ENCODE measurements at places on chromosomes 2 and 18. TPM values are rescaled to one million over a fixed set of nuclear protein-coding genes. Genes with fewer than 3 reads are reported as not detected.

GRCh38 chr2:180040146-180040925, 33.2 kb upstream of the CWC22 start:
- no peak for DNase-seq

GRCh38 chr18:2881088-2881839, 34.5 kb downstream of the EMILIN2 start:
- DNase-seq, result no peak

DNA sequence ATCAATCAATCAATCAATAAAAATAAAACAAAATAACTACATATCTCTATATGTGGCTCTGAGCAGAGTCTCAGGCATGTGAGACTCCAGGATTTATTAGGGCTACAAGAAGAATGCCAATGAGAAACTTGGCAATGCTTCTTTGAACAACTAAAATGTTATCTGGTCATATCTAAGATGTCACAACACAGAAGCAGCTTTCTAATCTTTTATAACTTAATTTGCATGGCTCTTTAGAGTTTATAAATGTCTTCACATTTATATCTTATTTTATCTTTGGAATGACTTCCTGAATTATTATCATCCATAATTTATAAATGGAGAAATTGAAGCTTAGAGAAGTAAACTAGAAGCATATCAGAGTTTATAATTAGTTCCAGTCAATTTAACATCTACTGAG, 14.9 kb upstream of the MAP4K3 start:
- DNase-seq, result no peak

DNA sequence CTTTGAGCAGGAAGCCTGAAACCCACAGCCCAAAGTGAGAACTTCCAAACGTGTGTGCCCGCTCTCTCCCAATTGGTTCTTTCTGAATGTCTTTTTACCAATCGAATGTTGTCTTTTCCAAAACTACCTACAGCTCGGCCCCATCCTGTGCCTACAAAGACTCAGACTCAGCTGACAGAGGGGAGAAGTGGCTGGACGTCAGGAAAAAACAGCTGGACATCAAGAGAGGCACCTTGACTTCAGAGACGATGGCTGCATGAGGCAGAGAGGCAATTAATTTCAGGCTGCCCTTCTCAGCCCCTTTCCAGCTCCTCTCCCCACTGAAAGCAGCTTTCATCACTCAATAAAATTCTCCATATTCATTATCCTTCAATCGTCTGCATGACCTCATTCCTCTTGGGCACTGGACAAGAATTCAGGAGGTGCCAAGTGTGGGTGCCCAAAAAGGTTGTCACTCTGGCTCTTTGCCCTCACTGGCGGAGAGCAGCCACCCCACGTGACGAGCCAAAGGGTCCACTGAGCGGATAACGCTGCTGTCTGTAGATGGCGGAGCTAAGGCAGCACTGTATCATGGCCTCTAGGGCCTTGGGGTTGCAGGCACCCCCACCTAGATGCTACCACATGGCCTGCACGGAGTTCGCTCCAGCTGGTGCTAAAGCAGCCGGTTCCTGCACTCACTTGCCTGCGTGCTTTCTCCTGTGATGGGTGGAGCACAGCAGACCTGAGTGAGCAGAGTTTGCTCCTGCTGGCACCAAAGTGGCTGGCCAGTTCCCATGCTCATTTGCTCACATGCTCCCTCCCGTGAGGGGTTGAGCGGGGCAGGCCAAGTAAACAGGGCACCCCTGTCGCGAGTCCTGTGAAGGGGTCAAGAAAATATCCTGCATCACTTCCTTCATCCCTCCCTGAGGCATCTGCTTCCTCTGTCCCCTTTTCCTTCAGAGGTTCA, 37.9 kb downstream of the FAM210A start:
- no peak for DNase-seq

- DNase-seq, result no peak
Measured at GRCh38 chr2:119219873-119220272, 3.8 kb upstream of the STEAP3 start.

- DNase-seq, result peak; percentile 54
Measured at GRCh38 chr2:221001381-221001801, 570.7 kb downstream of the EPHA4 start.

- no peak for DNase-seq
Measured at GRCh38 chr2:205682971-205683501, 735 bp downstream of the NRP2 start.

- no peak for DNase-seq
Measured at GRCh38 chr2:19141234-19142004, 217.0 kb downstream of the OSR1 start.

The EFHD1 gene
- 73.1 TPM for polyA plus RNA-seq

The RESP18 gene
- not detected for polyA plus RNA-seq

The FEZ2 gene
- polyA plus RNA-seq, result 98.0 TPM

The RBBP8 gene
- polyA plus RNA-seq, result 63.3 TPM

Measured in renal cortex interstitium (tissue), 15 donors.